ENCODE measurements at places on chromosomes 7 and 10. TPM values are rescaled to one million over a fixed set of nuclear protein-coding genes. Genes with fewer than 3 reads are reported as not detected.

The CFAP58 gene
- total RNA-seq = 0.88 TPM

The HOXA3 gene
- total RNA-seq = 4.6 TPM

GRCh38 chr7:112721366-112721765 is 68.8 kb downstream of the TMEM168 start:
- no peak for DNase-seq

DNA sequence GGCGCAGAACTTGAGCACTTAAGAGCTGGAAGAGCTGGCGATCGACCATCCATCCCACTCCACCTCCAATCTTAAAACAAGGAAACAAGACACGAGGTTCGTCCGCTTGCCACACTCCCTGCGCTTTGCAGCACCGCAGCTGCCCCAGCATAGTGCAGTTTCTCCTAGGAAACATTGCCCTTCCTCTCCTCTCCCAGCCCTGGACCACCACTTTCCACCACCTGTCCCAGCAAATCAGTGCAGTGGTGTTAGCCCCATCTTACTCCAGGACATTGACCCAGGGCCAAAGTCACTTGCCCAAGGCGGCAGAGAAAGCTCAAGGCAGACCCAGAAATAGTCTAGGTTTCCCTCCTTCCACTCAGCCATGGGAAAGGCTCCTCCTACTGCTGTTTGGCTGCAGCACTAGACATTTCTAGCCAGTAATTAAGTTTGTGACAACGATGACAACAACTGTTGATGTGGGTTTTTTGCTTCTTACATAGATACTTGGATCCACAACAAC is 1.5 kb upstream of the PARD3 start:
- DNase-seq = no peak

Measured in breast epithelium (tissue), 4 donors.